ENCODE measurements at places on chromosomes 1 and 21. TPM values are rescaled to one million over a fixed set of nuclear protein-coding genes. Genes with fewer than 3 reads are reported as not detected.

The LIN28A gene
- not detected for total RNA-seq

The SAMD11 gene
- 11.1 TPM for total RNA-seq

The NES gene
- total RNA-seq = 110 TPM

The SLC2A5 gene
- total RNA-seq = 2.0 TPM

The HSPB7 gene
- total RNA-seq = 3.3 TPM

The SIPA1L2 gene
- total RNA-seq = 1.3 TPM

The HLX gene
- 2.6 TPM for total RNA-seq

The PTGFR gene
- total RNA-seq = 68.3 TPM

The YRDC gene
- total RNA-seq = 11.1 TPM

The THEM5 gene
- total RNA-seq = 0.17 TPM

The ATP1A4 gene
- total RNA-seq = not detected

The PCSK9 gene
- 0.50 TPM for total RNA-seq

The CFAP107 gene
- total RNA-seq = under 0.01 TPM

The MPL gene
- total RNA-seq = not detected

The MPZ gene
- total RNA-seq = 0.87 TPM
